ENCODE measurements at places on chromosomes 4 and X.

DNA sequence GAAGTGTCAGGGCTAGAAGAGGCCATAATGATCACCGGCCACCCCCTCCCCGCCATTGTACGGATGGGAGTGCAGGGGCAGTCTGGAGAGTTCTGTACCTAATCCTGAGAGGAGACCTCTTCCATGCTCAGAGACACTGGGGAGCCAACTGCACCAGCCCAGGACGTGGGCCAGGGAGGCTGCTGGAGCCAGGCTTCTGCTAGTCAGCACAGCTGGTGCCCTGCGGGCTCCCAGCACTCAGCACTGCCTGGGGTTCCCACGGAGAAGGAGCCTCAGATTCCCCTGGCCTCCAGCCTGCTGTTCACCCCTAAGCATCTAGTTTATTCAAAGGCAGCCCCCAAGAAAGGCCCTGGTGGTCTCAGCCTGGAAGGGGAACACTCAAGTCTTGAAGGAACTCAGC is 28.8 kb downstream of the ABLIM2 start:
- no peak for DNase-seq

DNA sequence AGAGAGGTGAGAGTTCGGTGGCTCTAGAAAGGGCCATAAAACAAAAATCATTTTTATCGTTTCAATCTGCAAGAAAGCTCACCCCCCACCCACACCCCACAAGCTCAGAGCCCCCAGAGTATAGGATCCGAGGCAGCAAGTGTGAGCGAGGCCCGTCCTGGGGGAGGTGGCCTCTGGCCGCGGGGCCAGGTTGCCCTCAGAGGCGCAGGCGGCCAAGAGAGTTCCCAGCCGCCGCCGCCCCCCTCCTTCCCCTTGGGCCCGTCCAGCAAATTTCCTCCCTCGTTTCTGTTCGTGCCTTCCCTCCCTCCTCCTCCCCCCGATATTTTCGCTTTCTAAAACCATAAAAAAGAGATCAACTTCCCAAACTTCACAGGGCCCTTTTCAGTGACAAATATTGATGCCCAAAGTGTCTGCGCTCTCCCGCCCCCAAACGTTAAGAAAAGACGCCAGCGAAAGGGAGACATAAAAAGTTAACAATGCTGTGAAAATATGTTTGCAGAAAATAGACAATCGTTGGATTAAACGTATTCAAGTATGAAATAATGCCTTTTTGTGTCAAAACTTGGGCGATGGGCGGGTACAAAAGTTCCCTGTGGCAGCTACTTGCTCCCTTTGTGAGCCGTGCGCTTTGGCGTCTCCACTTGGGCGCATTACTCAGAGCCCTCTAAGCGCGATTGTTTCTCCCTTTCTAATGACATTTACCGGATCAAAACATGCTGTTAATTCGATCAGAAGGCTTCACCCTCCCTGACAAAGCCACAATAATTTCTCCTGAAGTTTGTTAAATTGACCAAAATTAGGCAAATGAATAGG is 1.1 kb upstream of the HELT start:
- no peak for DNase-seq

- DNase-seq: no peak
Measured at GRCh38 chr4:107392951-107393350, 327.1 kb downstream of the PAPSS1 start.

DNA sequence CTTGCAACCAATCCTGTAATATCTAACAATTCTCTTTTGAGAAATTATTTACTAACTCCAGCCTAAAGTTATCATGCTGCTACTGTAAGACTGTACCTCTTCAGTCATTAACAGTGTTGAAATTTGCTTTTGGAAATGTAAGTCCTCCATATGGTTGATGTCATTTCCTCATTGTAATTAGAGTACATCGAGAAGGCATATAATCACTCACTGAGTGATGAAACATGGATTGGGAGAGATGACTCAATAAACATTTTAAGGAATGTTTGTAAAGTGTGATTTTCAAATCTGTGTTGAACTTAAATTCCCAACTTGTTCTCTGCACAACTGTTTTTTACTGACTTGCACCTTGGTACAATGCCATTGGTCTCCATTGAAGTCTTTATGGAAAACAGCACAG is 61.2 kb downstream of the HMGB2 start:
- DNase-seq: no peak

Measured in T-helper 2 cell (primary cell).